ENCODE measurements at places on chromosomes 2 and 18.

DNA sequence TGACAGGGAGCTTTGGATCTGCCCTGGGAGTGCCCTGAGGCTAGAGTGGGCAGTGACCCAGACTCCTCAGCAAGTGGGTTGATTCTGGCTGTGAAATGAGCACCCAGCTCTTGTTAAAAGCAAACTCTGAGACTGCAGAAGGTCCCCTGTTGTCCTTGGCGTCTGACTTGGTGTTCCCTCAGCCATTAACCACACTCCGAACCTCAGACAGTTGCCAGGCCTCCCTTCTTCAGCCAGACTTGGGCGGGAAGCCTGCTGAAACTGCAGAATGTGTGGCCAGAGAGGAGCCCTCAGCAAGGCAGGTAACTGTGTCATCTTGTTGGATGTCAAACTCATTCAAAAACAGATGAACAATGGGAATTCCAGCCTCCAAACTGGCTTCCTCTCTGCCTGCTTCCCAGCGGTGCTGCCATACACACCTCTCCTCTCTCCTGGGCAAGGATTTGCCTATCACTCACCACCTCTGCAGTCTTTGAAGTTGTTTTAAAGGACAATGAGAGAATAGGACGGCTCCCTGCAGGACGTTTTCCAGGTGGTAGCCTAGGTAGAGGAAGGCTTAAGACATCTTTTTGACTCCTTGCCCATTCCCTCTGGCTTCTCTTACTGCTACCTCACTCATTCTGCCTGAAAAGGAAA is 38.9 kb upstream of the B3GNT2 start:
- no peak for DNase-seq

DNA sequence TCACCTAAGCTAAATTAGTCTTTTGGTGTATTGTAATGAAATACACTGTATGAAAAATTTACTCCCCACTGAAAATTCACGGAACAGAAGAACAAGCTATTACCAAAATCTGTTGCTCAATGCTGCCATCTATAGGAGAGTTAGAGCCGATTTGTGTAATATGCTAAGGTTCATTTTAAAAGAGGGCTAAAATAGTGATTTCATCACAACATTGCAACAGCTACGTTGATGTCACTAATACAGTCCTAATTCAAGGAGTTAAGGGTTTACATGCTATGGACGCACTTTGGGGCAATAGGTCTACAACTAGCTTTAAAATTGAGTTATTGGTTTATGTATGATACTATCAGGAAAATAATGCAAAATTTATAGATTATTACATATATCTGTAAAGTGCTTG is 3.0 kb upstream of the IRS1 start:
- peak; percentile 68 for DNase-seq

DNA sequence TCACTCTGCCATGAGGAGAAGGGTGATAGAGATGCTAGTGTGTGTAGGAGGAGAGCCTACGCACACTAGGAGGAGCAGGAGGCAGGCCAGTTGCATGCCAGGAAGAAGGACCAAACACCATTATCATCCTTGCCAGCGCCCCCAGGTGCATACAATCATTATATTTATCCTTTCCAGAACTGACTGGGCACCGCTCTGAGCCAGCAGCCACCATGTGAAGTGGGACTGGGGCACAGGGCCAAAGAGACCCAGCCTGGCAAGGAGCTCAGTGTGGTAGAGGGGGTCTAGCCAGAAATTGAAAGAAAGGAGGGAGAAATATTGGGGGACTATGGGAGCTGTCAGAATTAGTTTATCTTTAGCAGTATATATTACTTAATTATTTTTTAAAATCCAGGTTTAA is 8.3 kb upstream of the GPR148 start:
- no peak for DNase-seq

DNA sequence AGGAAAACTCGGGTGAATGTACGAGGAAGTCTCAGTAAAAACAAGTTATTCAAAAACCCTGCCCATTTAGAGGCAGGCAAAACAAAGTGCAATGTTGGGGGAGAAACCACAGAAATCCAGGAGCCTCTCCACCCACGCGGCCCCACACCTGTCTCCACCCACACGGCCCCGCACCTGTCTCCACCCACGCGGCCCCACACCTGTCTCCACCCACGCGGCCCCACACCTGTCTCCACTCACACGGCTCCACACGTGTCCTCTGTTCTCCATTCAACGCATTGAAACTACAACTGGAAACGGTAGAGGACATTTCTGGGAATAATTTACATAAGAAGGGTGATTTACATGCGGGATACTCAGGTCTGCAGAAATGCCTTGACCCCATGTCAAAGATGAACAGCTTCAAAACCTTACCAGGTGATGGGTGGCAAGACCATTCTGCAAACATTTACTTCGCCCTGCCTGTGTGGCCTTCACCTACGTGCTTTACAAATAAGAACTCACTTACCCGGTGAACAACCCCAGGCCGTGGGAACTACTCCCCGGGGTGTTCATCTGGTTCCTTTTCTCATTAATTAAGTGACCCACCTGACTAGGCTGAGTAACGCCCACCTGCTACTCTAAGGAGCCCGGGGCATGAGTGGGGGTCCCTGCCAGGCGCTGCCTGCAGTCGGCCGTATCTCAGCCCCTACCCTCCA is 100.4 kb downstream of the EIPR1 start:
- DNase-seq, result no peak

DNA sequence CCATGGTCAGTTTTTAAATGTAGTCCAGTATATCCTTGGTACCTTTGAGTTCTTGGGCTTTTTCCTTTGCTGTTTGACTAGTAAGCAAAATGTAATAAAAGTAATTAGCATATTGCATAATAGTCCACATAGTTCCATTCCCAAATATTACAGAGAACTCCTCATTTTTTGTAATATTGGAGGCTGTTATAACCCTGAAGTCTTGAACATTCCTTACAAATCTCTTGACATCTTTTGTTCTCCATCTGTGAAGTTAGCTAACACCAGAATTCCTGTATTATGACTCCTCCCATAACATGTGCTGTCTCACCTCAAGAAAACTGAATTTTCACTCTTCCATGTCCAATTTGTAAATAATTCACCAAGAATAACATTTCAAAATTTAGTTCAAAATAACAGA is 17.1 kb downstream of the CREB1 start:
- no peak for DNase-seq

DNA sequence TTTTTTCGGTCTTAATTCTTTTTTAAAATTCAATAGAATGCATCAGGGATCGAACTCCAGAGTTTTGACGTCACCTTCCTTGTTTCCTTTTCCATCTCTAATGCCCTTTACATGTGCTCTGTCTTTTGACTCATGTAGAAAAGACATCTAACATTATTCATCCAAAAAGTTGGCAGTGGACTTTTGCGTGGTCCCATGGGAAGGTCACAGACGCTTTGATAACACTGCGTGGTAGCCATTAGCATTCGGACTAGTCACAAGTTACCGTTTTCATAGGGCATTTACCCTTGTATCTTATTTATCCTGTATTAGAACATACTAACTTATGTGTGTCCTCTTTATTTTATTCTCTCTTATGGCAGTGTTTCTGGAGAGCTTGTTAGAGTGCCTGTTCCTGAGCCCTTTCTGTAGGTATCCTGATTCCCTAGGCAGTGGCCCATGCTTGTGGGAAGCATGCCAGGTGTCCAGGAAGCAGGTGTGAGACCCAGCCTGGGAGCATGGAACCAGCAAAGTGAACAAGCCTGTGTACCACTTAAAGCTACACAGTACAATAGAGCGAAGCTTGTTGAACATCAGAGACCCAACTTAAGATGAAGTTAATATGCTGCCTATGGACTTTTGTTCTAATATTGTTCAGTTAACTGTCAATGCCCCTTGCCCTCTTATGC is 73.6 kb upstream of the RBM44 start:
- no peak for DNase-seq

GRCh38 chr2:15579641-15580040 is 12.0 kb upstream of the DDX1 start:
- no peak for DNase-seq

- no peak for DNase-seq
Observed at GRCh38 chr2:197369933-197370320, 59.3 kb upstream of the ANKRD44 start.

DNA sequence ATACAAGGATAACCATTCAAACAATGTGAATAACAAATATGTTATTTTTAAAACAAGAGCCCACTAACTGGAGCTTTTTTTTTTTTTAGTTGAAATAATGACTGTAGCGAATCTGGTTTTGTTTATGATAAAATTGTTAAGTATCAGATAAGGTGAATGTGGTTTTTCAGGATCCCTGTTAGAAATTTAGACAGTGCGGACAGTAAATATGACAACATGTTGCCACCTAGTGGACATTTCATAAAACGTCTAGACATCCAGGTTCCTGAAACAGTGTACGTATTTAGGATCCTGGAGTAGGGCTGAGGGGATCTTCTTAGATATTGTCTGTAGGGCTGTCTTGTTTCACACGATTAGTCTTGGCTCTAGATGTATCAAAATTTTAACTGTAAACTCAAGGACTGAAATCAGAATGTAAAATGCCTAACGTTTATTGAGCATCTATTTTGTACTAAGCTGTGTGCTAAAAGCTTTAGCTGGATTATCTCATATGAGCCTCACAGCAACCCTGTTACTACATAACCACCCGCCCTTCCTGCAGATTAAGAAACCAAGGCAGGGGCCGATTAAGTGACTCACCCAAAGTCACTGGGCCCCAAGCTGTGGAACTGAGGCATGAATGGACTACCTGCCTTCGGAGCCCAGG is 23.9 kb upstream of the CCDC68 start:
- DNase-seq, result peak; percentile 31
